Bronchial epithelial cell (primary cell): ENCODE measurements at places on chromosomes 2 and 18.
A peak's percentile ranks its signal among the peaks of the same experiment; 100 is the strongest.

DNA sequence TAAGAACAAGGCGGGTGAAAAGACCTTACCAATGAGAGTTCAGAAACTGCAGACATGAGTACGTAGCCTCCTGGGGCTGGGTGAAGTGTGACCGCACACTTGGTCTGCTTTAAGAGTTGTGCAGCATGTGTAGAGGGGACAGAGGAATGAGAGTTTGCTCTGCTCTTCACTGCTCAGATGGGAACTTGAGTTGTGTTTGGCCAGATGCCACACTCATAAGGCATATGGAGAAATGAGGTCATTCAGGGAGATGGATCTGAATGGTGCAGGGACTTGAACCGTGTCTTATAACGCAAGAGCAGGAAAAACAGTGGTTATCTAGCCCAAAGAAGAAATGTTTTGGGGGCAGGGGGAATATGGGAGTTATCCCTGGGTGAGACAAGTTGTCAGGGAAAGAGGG lies 273.8 kb upstream of the LYPD1 start:
- DNase-seq = no peak

DNA sequence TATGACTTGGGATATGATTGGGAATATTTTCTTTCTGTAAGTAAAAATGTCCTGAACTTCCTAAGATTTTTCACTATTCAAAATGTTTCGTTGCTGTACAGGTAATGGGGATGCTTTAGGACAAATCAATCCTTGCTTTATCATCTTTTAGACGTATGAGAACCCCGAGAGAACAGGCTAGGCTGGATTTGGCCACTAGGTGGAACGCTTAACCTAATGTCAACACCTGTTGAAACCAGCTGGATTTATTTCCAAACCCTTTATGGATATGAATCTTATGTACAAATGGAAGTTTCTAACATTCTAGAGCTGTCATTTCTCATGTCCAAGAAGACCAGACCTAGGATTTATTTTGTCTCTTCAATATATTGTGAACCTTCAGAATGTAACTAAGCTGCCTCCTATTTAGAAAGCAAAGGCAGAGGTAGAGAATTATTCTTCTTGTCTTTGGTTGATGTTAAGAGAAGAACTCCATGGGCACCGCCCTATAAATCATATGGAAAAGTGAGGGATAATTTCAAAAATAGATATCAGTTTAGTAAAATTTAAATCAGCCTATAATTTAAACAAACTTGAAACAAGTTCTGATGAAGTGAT lies 96.7 kb downstream of the PMAIP1 start:
- peak; percentile 57 for DNase-seq

GRCh38 chr2:100218552-100218951 lies 76.2 kb upstream of the AFF3 start:
- no peak for DNase-seq

DNA sequence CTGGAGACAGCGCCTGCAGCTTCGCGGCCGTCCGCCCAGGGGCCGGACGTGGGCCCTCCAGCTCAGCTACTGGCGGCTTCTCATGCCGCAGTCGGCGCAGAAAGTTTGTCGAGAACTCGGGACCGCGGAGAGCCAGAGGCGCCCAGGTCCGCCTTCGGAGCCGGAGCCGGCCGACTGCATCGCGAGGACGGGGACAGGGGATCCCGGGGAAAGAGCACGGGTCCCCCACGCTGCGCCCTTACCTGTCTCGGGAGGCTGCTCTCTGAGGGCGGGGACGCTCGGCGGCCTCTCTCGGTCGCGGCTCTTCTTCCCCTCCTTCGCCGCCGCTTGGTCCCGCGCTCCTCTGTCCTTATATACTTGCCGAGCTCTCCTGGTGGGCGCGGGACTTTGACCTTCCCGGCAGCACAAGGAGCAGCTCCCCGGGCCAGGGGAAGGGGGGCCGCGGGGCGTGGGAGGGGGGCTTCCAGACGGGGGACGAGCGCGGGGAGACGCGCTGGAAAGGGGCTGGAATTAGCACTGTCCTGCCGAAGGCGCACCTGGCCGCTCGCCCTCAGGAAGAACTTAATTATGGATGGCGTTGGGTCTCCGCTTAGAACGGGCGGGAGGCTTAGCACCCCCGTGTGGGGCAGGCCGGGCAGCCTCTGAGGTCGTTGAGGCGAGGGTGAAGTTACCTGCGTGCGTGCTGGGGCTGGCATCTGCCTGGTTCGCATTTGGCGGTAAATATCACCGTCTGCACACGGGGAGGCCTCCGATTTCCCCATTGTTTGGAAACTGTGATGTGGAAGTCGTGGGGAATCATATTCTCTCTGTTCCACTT lies at the start of gene POMC:
Gene POMC (minus strand): TSS at position 325 of the 817 bp plus-strand sequence. CDS start 3,808 bp downstream, outside the sequence.
- DNase-seq = peak; percentile 6

DNA sequence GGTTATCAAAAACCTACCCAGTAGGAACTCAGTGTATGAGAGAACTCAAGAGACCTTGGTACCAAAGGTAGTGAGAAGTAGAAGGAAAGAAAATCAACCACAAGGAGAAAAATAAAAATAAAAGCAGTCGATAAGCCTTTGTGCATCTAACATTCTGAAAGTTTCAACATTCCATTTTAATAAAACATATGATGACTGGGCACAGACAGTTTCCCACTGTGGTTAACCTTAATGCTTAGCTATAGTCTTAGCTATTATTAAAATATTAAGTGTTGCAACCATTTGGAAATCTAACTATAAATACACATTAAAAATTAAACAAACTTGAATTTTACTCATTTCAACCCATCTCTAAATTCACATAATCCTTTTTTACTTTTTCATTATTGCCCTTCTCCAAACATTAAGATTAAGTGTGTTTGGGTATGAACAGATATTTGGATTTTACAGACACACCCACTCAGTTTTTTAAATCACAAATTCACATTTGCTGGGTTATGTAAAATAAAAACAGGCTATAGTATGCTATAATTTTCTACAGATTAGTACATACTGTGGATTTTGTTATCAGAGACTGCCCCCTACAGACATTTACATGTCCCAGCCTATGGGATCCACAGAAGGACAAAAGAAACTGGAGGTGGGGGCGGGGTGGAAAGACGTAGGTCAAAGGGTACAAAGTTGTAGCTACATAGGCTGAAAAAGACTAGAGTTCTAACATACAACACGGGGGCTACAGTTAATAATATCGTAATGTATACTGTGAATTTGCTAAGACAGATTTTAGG lies 32.8 kb downstream of the SRBD1 start:
- peak; percentile 42 for DNase-seq

DNA sequence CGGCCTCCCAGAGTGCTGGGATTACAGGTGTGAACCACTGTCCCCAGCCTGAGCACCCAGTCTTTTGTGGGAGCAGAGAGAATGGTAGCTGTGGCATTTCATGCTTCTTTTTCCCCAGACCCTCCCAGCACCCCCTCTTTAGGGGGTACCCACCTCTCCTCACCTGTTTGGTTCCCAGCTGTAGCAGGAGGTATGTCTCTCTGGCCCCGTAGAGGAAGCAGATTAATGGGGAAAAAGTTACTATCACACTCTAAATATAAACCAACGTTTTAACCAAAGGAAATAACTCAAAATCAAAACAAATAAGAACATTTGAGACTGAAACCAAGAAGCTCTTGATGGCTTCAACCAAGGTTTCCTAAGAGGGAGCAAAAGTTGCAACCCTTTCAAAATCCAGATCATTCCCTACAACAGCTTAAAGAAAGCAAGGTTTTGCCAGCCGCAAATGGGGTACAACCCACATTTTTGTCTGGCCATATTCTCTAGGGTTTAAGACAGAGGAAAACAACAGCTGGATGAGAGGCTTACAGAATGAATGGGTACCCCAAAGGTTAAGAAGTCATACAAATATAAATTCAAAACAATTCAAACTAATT lies 8.0 kb downstream of the RNF125 start:
- DNase-seq = no peak

DNA sequence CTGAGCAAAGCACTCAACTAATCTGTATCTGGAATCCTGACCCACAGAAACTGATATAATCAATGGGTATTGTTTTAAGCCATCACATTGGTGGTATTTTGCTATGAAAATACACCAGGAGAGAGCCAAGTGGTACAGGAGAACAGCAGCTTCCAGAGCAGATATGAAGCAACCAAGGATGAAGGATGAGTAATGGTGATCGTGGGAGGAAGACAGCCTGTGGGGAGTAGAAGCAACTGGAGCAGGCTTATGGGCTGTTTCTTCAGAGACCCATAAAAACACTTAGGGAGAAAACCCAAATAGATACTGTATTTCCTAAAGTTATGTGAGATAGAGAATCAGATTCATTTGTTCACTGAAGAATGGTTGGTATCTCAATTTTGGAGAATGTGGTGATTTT lies 330.8 kb downstream of the NUP35 start:
- DNase-seq = peak; percentile 21

- no peak for DNase-seq
Observed at GRCh38 chr2:236165842-236166795, 2.1 kb downstream of the GBX2 start.

DNA sequence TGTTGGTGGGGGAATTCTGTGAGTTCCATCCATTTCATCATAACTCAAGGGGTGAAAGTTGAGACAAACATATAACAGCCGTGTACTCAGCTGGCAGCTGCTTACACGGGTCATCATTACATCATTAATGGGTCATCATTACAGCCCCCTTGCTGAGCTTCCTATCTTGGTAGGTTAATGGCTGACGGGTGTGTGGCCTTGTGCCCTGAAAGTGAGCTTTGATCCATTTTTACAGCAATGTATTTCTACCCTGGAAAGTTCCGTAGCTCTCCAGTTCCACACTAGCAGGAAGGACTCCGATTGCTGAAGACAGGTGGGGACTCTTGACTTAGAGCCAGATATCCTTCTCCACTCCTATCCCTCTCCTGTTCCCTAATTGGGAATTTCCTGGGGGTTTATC lies 105.2 kb upstream of the DLX2 start:
- no peak for DNase-seq

DNA sequence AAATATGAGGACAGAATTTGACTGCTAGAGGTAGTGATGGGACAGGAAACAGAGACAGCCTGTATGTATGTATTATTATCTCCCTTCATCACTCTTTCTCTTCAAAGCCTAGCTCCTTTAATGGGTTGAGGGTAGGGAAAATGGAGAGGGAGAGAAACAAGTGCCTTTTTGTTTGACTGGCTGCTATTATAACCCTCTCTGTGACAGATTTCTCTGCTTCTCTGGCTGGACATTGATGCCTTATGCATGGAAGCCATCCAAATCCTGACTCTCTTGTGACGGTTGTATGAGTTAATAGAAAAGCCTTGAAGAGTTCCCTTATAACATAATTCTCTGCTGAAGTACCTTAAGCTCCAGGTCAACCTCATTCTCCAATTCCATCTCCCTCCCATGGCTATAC lies 118.5 kb upstream of the COL5A2 start:
- no peak for DNase-seq

DNA sequence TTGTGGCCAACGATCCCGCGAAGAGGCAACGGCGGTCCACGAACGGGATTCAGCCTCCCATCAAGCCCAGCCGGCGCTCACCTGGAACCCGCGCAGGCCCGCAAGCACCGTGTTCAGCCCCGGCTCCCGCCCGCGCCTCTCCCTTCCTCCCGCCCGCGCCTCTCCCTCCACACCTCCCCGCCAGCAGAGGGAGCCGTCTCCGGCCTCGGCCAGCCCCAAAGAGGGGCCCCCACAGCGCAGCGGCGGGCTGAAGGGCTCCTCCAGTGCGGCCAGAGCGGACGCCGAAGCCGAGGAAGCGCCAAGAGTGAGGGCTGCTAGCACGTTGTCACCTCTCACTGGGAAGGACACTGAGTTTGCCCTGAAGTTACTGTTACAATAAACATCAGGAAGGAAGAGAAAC lies 55.3 kb upstream of the LAPTM4A start:
- DNase-seq = no peak

GRCh38 chr18:9521770-9522169 lies 46.5 kb downstream of the RALBP1 start:
- no peak for DNase-seq

DNA sequence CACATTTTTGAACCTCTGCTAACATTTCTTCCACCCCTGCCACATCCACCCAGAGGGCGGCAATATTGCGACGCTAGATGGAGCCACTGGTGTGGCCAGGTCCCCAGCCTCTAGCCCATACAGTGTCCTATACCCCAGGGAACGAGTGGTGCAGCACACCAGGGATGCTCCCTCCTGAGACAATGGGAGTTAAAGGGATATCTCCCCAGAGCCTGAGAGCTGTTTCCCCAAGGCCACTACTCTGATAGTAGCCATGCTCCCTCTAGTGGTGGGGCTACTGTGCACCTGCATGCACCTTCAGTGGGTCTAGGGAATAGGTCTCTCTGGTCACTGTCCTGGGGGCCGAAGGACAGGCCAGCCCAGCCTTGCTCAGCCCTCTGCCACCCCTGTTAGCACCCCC lies 336.4 kb upstream of the FSHR start:
- peak; percentile 1 for DNase-seq

- no peak for DNase-seq
Observed at GRCh38 chr18:39519741-39520140, 1954.1 kb upstream of the CELF4 start.

DNA sequence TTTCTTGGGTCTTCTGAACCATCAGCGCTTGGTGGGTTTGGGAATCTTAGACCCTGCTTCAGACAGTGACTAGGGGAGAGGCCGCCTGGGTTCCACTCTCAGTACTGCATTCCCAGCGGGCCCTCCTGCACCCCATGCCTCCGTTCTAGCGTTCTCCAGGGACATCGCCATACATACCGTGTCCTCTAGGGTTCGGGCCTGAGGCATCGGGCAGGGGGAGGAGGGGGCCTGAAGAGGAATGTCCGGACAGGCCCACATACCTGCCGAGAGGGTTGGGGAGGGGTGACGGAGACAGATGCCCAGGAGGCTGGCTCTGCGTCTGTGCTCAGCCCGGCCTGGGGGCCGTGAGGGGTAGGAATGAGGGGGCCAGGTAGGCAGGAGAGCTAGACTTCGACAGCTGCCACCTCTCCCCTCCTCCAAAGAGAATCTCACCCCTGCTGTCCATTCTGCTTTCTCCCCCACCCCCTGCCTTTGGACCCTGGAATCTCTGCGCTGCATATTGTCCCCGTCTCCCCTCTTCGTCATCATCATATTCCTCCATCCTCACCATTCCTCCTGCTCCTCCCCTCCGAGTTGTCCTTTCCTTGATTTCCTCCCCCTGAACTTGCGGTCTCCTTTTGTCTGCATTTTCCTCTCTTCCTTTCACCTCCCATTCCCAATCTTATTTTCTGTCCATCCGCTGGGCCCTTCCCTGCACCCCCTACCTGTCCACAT lies 7.8 kb upstream of the WNT10A start:
- no peak for DNase-seq

DNA sequence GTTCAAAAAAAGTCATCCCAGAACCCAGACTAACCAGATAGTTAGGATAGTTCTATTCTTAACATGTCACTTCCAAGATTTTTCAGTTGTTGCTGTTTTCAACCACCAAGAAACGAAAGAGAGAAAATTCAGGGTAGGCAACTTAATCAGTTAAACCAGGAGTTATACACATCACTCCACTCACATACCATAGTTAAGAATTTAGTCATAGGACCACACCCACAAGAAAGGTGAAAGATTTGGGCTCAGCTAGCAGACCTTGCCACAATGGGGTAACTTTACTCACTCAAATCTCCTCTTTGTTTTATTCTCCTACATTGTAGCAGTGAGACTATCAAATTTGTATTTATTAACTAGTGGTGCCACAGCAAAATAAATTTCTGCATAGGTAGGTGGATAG lies 473.6 kb downstream of the NUP35 start:
- DNase-seq = peak; percentile 18

- DNase-seq = no peak
Observed at GRCh38 chr2:176747928-176748327, 464.7 kb upstream of the HNRNPA3 start.

GRCh38 chr18:54769526-54770464 lies 58.5 kb upstream of the RAB27B start:
- no peak for DNase-seq
